Sigmoid colon (tissue), 7 donors: ENCODE measurements at places on chromosomes 3 and 15. TPM values are rescaled to one million over a fixed set of nuclear protein-coding genes. Genes with fewer than 3 reads are reported as not detected.

- DNase-seq, result no peak
These were observed 13.2 kb upstream of the PIK3R4 start for GRCh38 chr3:130759692-130760338.

DNA sequence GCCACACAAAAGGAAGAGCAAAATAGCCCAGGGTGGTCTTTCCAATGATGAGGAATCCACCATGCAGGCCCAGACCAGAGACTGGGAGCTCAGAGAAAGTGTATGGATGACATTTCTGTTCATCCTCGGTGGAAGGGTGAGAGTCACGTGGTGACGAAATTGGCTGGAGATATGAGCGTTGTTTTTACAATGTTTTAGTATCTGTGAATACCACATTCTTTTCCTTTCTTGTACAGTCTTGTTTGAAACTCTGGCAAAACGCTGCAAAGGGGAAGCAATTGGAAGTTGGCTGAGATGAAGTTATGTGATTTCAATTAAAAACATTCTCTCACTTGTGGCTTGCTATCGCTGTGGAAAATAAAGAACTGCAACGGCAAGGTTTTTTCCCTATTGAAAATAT lies 137.5 kb downstream of the MAGI1 start:
- DNase-seq, result no peak

The STT3B gene
- 10.8 TPM for polyA plus RNA-seq

The KIF7 gene
- 1.9 TPM for polyA plus RNA-seq

The TRIM42 gene
- polyA plus RNA-seq, result not detected

- DNase-seq, result no peak
These were observed 61.3 kb downstream of the RIOX2 start for GRCh38 chr3:97910931-97911351.
